ENCODE measurements at places on chromosomes 3 and 15.

DNA sequence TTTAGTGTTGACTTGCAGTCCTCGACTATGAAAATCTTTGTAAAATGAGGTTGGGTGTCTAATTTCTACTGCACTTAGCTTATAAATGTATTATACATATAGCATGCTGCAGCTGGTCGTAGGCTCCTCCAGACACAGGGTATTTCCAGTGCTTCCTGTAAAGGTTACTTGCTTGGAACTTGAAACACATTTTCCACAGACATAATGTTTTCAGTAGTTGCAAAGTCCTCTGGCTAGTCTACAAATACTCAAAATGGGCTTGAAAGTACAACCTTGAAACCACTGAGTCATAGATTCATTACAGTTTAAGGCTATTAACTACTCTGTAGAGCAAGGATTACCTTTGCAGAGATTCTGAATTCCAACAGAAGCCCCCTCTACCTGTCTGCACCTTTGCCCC, 464.1 kb downstream of the RAP2B start:
- no peak for DNase-seq

- DNase-seq: no peak
These were observed 100.0 kb upstream of the C3orf80 start for GRCh38 chr3:160125258-160125657.

DNA sequence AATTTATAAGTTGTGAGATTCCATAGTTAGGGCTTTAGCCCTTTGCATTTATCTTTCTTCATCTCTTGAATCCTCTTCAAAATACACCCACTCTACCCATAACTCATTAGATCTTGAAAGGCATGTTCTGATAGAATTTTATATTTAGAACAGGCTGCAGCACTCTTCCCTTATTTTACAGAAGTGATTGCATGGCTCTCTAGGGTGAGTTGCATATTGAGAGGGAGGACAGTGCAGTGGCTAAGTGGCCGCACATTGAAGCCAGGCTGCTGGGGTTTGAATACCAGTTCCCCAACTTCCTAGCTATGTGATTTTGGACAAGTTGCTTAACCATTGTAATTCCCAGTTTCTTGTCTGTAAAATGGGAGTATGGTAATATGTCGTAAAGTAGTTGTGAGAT, 2.5 kb downstream of the CD86 start:
- no peak for DNase-seq

- DNase-seq: no peak
These were observed 910.2 kb downstream of the ROBO1 start for GRCh38 chr3:78857494-78858111.

- DNase-seq: no peak
These were observed 833.0 kb upstream of the CADM2 start for GRCh38 chr3:84125760-84126159.

DNA sequence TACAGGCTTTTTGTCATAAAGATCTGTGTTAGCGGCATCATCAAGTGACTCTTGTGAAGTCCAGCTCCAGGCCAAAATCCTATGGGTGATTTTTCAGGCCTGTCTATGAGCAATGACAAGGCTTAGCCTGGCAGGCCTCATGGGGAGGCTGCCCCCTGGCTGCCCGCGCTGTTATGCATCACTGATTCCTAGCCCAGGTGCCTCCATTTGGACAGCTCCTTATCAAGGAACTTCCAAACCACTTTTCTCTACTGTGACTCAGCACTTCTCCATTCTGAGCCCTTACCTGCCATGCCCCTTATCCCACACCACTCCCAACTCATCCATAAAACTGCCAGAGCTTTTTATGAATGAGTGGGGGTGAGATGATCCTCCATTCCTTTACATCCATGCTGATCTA, 91.5 kb upstream of the C3orf80 start:
- DNase-seq: no peak

GRCh38 chr15:100623301-100623700, 20.9 kb downstream of the ASB7 start:
- no peak for DNase-seq

DNA sequence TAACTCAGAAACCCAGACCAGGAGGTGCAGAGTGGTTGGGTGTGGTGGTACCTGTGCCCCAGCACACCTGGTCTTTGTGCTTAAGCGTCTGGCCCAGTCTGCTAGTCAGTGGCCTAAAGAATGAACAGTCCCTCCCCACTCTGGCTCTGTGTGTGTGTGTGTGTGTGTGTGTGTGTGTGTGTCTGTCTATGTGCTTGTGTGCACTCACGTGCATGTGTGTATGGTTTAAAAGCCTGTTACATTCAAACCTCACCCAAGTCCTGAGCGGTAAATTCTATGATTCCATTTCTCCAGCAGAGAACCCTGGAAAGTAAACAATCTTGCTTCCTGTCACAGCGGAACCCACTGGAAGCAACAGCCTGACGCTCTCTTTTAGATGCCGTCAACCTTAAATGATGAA, 34.2 kb downstream of the EDEM1 start:
- no peak for DNase-seq

DNA sequence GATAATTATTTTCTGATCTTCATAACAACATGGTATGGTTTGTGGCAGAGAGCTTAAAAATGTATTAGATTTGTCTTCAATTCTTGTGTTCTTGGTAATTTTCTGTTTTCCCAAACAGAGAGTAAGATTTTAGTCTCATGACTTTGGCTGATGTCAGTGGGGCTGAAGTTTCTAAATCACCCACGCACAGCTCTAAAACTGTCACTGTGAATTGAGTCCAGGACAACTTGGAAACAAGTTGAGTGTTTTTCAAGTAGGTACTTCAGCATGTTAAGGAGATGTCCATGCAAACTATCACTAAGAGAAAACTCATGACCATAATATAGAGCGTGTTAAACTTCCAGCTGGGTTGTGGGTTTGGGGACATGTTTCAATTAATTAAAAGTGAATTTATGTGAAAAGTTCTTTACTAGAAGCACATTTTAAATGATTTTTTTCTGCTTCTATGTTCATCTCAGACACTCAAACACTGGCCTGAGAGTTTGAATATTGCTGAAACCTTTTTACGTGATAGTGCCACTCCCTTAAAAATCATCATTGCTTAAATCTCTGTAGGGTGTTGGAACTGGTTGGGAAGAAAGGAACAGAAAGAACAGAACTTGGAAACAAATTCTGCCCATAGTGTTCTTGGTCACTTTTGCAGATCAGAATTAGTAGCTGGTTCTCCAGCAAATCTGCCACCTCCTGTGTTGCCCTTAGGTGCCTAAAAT, 89.8 kb downstream of the KLHL25 start:
- no peak for DNase-seq

GRCh38 chr3:492586-493316, 296.2 kb downstream of the CHL1 start:
- no peak for DNase-seq

- no peak for DNase-seq
These were observed 22.3 kb downstream of the MECOM start for GRCh38 chr3:169641167-169641566.

DNA sequence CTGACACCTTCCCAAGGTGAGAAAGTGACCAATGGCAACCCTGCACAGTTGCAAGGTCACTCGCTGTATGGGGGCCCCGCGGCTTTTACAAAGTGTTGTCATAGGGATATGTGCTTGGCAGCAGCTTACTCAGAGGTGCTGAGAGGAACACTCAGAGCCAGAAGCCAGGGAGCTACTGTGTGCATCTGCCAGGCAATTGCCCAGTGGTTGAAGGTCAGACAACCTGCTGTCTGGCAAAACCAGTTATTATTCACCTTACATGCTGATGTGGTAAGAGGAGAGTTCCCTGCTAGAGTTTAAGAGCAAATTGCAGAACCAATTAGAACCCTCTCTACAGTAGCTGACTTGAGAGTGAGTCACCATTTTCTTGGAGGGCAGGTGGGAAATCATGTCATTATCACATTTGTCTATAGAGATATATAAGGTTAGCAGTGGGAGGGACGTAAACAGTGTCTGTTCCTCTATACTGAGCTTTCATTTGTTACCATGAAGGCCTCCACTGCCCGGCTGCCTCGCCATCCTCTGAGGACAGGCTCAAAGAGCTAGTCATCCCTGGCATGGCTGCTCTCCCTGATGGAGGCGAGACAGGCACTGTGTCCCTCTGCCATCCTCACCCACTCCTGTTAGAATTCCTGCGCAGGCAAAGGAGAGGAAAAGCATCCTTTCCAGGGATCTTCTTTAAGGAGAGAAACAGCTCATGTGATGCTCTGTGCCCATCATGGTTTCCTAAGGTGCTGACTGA, 274.4 kb downstream of the PLCL2 start:
- no peak for DNase-seq

GRCh38 chr15:33243869-33244268, 49.4 kb upstream of the FMN1 start:
- DNase-seq: no peak

DNA sequence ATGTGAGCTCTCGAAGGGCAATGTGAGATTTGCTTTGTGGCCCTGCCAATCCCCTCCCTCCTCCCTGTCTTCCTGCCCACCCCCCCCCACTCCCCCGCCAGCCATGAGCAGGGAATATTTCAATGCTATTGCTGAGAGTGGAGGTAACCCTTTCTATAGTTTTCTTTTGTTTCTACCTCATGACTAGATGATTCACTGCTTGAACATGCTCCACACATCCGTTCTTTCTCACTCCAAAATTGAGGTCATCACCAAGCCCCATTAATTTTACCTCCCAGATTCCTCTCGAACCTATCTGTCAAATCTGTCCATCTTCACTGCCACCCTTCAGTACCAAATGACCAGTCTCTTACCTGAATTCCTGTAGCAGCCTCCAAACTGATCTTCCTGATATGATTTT, 12.2 kb downstream of the ZNF774 start:
- no peak for DNase-seq

GRCh38 chr3:168068346-168068745, 27.4 kb downstream of the GOLIM4 start:
- DNase-seq: no peak

GRCh38 chr3:21938267-21938681, 187.3 kb upstream of the ZNF385D start:
- DNase-seq: no peak

- no peak for DNase-seq
These were observed 164.5 kb downstream of the CADPS start for GRCh38 chr3:62710751-62711150.

GRCh38 chr15:60773901-60774300, 295.0 kb upstream of the ICE2 start:
- DNase-seq: no peak

- no peak for DNase-seq
These were observed 25.3 kb upstream of the IL20RB start for GRCh38 chr3:136932523-136932922.

- no peak for DNase-seq
These were observed 311.0 kb downstream of the WDR72 start for GRCh38 chr15:53448232-53449015.

DNA sequence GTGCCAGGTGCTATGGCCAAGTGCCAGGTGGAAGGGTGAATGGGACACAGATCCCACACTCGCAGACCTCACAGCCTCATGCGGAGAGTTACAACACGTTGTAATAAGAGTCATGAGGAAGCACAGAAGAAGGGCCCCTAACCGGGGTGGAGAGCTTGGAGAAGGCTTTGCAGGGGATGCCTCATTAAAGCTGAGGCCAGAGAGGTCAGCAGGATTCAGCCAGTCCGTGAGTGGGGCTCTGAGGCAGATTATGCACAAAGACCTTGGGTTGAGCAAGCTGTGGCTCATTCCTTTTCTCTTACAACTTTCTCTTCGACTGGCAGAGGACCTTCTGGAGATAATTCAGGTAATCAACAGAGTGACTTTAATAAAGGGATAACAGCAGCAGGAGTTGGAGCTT, 65.3 kb upstream of the SNRK start:
- DNase-seq: no peak

- no peak for DNase-seq
These were observed 23.5 kb downstream of the ZNF80 start for GRCh38 chr3:114213627-114214541.

DNA sequence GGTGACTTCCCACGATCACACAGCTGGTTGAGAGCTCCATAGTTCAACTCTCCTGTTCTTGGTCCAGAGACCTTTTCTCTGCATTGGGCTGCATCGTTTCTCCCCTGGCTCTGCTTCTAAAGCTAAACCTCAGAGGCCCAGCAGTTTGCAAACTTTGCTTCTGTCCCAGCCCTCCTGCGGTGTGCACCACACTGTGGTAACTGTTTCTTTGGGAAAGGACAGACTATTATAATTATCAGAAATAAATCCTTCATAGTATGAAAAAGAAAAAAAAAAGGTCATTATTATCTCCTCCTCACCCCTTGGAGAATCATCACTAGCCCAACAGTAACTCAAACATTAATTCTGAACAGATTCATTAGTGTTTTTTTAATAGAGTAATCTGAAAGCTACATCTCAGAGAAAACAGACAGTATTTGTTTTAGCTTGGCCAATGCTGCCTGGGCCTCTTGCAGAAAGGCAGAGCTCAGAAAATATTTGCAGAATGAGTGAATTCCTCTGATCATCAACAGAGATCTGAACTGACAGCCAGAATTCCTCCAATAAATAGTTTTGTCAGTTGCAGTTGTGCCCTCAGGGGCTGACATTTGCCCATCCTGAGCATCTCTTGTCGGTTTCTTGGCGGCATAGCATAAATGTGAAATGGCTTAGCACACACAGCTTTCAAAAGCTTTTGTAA, 52.9 kb downstream of the BFSP2 start:
- DNase-seq: no peak

- DNase-seq: no peak
These were observed 16.6 kb downstream of the OXTR start for GRCh38 chr3:8752832-8753231.

- no peak for DNase-seq
These were observed 41.1 kb downstream of the SLCO3A1 start for GRCh38 chr15:91894606-91895005.

DNA sequence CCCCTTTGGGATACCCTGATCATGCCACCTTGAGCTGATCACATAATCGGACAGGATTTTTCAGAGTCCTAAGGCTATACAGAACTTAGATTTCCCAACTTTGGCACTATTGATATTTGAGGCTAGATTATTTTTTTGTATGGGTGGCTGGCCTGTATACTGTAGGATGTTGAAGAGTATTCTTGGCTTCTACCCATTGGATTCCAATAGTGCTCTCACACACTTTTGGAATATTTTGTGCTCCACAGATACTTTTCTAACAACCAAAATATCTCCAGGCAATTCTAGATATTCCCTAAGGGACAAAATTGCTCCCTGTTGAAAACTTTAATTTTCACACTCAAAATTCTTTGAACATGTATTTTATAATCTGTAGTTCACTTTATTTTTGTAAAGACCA, 125.1 kb downstream of the ABI3BP start:
- no peak for DNase-seq

DNA sequence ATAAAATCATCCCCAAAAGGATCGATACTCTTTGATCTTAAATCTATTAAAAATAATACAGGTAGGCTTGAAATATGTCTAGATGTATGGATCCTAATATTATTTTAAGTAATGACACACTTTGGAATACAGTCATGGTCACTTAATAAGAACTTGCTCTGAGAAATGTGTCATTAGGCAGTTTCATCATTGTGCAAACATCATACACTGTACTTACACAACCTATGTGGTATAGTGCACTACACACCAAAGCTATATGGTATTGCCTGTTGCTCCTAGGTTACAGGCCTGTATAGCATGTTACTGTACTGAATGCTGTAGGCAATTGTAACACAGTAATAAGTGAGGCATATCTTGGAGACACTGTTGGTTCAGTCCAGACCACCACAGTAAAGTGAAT, 307.1 kb downstream of the RAP2B start:
- DNase-seq: no peak

GRCh38 chr3:133568294-133569014, 5.0 kb upstream of the CDV3 start:
- DNase-seq: no peak

Measured in SK-N-MC (cell line).